ENCODE measurements at places on chromosomes 2 and 18. TPM values are rescaled to one million over a fixed set of nuclear protein-coding genes. Genes with fewer than 3 reads are reported as not detected.

The RNF138 gene
- 11.6 TPM for total RNA-seq

The SEPTIN10 gene
- 73.0 TPM for total RNA-seq

The CD207 gene
- total RNA-seq, result not detected

The LAMA1 gene
- 0.31 TPM for total RNA-seq

The BOK gene
- total RNA-seq, result 30.6 TPM

All from A549 treated with DMSO at 1 μM for 4 hours (cell line).